ENCODE measurements at places on chromosomes 3 and 15.
A peak's percentile ranks its signal among the peaks of the same experiment; 100 is the strongest.

- DNase-seq: no peak
Observed at GRCh38 chr3:67461667-67462142, 192.7 kb downstream of the SUCLG2 start.

GRCh38 chr3:179563271-179563783 lies 601 bp downstream of the ACTL6A start:
- DNase-seq: peak; percentile 67

GRCh38 chr3:88298189-88298588 lies 148.4 kb downstream of the C3orf38 start:
- DNase-seq: no peak

DNA sequence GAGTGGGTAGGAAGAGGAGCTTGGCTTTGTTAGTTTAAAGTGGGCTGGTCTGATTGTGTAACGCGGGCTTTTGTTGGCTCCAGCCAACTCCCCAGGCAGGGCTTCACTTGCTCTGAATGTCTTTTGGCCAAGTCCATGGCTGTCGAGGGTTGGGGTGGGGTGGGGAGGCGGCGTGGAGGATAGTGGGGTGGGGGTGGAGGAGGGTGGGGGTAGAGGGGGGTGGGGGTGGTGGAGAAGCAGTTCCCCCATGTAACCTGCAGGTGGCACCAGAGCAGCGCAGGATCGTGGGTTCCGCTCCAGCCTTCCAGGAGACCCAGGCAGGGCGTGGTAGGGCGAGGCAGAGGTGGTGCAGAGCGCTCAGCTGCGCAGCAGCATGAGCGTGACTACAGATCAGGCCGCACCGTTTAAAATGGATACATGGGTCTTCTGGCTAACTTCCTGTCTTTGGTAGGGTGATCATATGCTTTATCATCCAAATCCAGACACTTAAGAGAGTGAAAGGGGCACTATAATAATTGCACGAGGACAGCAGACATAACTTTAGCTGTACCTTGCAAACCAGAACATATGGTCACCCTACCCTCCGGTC lies 28.3 kb downstream of the GOLGA6A start:
- DNase-seq: peak; percentile 69

DNA sequence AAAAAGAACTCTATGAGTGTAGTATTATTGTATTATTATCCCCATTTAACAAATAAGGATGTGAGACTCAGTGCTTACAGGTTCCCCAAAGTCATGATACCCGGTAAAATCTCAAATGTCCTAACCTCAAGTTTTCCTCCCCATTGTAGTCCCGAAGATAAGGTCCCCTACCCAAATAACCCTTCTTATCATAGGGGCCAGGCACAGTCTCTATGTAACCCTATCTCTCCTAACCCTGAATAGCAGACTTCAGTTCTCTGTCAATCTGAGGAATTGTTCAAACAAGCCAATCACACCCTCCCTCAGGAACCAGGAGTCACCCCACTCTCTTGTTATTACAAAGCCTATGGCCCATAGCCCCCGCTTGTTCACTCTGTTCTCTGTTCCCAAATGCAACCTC lies 10.5 kb upstream of the SUSD5 start:
- DNase-seq: no peak

DNA sequence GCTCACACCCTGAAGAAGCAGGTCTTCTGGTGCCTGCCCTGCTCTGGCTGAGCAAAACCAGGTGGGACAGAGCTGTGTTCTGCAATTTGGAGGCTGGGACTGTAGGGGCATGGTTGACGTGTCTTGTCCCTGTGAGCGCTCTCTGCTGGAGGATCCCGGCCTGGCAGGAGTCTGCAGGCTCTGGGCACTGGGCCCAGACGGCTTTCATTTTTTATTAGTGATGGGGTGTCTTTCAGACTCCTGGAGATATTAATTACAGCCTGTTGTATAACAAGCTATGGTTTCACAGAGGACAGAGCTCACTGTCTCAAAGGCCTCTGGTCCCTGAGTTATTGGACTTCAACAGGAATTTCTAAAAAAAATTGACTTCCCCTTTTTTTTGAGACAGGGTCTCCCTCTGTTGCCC lies 29.5 kb upstream of the ZNF710 start:
- peak; percentile 24 for DNase-seq

DNA sequence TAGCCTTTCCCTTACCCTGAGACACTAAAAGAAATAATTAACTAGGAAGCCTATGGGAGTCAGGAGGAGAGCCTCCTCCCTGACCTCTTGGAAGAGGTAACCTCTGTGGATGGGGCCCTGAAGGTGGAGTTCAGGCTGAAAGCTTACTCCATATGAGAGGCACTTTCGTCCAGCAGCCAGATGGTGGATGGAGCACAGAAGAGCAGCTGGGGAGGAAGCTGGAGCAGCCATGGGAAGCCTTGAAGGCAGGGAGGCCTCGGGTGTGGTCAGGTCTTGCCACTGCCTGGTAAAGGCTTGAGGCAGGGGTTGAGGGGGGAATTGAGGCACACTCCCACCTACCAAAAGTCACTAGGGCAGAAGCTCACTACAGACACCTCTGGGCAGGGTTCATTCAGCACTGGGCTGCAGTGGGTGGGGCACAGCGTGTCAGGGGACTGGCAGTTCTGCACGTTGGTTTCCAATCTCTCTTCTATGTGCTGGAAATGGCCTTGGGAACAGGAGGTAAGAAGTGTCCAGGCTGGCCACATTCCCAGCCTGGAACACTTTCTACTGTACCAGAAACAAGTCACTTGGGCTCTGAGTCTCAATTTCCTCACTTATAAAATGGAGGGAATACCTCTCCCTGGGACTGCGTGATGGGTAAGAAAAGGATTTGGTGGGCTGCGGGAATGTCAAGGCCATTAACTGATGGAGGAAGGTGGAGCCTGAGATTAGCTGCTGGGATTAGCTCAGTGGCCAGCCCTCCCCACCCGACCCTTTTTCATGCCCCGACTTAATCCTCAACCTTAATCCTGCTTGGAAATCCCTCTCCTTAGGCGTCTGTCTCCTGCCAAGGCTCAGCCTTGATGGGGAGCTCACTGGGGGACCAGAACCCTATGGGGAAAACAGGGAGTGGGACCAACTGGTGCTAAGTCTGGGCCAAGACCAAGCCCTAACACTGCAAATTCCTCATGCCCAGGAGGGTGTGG lies 5.4 kb downstream of the PCBP4 start:
- DNase-seq: no peak

DNA sequence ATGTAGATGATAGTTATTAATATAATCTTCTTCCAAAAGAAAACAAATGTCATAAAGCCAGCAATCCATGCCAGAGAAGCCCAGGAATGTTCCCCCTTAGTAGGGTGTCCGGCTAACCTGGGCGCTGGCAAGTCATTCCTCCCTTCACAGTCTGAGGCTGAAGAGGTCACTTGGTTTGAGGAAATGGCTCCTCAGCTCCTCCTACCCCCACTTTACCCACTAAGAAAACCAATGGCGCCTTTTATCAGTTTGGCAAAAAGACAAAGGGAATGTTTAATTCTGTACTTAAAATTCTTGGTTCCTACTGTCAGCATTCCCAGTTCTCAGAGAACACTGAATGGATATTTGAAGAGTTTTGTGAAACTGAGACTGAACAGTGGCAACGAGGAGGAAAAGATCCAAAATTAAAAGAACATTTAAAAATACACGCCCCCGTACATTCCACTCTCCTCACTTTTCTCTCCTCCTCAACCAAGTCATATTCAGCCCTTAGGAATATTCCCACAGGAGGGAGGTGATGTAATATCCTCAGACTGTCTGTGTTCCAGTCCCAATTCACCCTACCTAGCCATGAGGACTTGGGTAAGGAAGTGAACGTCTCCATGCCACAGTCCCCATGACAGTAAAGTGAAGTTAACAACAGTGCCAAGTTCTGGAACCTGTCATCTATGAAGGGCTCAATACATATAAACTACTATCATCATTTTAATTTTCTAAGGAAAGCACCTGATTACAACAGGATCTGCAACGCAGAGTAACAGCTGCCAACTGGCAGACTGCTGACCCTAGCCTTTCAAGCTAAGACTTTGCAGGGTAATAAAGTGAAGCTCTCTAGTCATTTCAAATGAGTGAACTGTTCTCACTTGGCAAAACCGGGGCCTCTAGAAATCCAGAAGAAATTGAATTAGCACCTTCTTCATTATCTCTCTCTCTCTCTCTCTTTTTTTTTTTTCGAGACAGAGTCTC lies 234.5 kb upstream of the ICE2 start:
- DNase-seq: no peak

DNA sequence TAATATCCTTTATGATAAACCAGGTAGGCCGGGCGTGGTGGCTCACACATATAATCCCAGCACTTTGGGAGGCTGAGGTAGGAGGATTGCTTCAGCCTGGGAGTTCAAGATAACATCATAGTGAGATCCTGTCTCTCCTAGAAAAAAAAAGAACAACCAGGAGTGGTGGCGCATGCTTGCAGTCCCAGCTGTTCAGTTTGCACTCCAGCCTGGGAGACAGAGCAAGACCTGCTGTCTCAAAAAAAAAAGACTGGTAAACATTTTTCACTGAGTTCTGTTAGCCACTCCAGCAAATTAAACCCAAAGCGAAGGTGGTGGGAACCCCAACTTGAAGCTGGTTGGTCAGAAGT lies 9.6 kb upstream of the IRAK2 start:
- no peak for DNase-seq

DNA sequence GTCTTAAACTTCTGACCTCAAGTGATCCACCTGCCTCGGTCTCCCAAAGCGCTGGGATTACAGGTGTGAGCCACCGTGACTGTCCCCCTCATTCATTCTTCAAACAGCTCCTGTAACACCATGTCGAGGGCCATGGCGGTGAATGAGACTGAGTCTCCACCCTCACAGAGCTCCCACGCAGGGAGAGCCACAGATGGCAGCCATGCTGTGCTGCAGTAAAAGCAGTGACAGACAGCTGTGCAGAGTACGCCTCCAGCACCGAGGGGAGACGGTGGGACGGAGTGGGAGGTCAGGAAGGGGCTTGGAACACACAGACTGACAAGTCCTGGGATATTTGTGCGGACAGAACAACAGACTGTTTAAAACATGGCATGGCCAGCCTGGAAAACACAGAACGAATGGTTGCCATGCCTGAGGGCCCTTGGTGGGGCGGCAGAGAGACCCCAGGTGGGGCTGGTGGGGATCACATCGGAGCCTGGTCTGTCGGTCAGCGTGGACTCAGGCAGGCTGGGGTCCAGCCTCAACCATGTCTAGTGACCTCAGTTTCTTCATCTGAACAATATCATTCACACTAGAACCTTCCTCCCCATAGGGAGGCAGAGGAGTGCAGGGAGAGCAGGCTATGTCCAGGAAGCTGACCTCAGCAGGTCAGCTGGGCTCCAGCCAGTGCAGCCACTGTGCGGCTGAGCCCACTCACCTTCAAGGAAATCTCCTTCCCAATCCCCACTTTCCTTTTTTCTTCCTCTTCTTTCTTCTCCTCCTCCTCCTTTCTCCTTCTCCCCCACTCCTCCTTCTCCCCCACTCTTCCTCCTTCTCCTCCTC lies 20.6 kb upstream of the LCTL start:
- DNase-seq: no peak

- no peak for DNase-seq
Observed at GRCh38 chr15:34514251-34514670, 69.2 kb downstream of the GOLGA8B start.

DNA sequence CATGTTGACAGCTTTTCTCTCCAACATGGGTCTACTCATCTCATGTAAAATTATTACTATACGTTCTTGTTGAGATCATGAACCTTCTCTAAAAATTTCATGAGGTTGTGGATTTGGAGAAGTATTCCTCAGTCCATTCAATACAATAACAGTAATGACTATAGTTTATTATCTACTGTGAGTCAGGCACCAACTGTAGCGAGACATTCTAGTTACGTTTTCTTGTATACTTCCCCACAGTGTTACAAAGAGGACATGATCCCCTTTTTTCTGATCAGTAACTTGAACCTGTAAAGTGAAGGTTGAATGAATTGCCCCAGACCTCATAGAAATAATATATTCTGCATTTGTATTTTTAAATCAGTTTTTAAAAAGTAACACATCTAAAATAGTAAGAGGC lies 76.4 kb downstream of the AKAP13 start:
- no peak for DNase-seq

- DNase-seq: no peak
Observed at GRCh38 chr3:37847689-37848088, 14.0 kb upstream of the CTDSPL start.

- DNase-seq: no peak
Observed at GRCh38 chr3:149495581-149496125, 21.2 kb downstream of the TM4SF4 start.

- DNase-seq: no peak
Observed at GRCh38 chr15:48426044-48426443, 94.8 kb downstream of the DUT start.

Data from CD4-positive, alpha-beta T cell treated with Interleukin-4 for 1 hour (primary cell).